Ureter (tissue), 1 donor: ENCODE measurements at places on chromosomes 7 and 10. TPM values are rescaled to one million over a fixed set of nuclear protein-coding genes. Genes with fewer than 3 reads are reported as not detected.

Gene CCL24
- total RNA-seq, result not detected

Gene CFAP70
- total RNA-seq, result 6.3 TPM

Gene COBL
- total RNA-seq, result 1.3 TPM

Gene LRRC17
- 5.2 TPM for total RNA-seq

Gene ENKUR
- not detected for total RNA-seq

Gene PON3
- total RNA-seq, result 5.5 TPM

Gene NODAL
- not detected for total RNA-seq

Gene PRSS58
- not detected for total RNA-seq

Gene INHBA
- 2.9 TPM for total RNA-seq

Gene DNAJC12
- total RNA-seq, result 1.8 TPM

Gene TMEM176B
- 32.7 TPM for total RNA-seq

Gene MALRD1
- 2.3 TPM for total RNA-seq

Gene FAM25C
- total RNA-seq, result not detected

GRCh38 chr10:132858121-132859081, 72.5 kb upstream of the NKX6-2 start:
- DNase-seq, result peak; percentile 37

DNA sequence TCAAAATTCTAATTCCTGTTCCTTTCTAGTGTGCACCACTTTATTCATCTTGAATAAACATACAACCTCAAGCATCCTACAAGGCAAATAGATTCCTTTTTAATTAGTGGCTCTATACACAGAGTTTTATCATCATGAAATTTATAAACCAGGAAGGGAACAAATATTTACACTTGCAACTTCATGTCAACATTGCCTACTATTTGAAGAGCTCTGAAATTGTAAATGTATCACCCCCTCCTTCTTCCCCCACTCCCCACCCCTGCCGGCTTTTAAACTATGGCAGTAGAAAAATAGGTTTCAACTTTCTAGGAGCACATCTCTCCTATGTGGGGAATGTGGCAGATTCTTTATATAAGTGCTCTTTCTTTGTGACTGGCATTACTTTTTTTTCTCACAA, 49.6 kb downstream of the KAT6B start:
- no peak for DNase-seq

GRCh38 chr10:132961420-132961786, 19.0 kb upstream of the CFAP46 start:
- DNase-seq, result no peak

GRCh38 chr10:52779541-52780390, 7.2 kb upstream of the MBL2 start:
- no peak for DNase-seq

GRCh38 chr7:124022551-124022950, 10.3 kb downstream of the TMEM229A start:
- no peak for DNase-seq

DNA sequence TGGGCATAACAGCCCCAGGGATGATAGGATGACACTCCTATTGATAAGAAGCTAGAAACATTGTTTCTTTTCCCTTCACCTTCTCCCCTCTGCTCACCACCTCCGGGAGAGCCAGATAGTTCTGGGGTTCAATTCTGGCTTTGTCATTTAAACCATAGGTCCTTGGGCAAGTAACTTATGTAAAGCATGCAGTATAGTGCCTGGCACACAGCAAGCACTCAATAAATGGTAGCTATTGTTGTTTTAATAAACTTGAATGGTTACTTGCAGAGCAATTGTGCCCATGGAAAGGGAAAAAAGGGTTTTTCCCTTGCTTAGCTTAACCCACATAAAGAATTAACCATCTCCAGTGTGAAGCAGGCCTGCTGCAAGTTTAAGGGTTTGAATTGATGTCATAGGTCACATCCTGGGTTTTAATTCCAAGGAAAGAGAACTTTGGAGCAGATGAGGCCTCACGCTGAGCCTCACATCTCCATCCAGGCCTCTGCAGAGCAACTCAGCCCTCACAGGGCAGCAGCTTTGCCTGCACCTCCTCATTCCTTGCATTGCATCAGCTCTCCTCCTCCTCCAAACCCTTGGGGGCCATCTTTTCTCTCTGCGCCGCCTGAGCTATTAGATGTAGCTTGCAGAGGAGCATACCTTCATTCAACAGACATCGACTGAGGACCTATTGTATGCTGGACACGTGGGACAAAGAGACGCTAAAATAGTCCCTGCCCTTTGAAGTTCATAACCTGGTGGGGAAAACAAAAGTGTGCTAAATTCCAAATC, 22.9 kb downstream of the ZNF775 start:
- no peak for DNase-seq

- no peak for DNase-seq
Measured at GRCh38 chr7:7228472-7228871, 46.1 kb downstream of the C1GALT1 start.

GRCh38 chr7:76272851-76273497, 29.5 kb upstream of the HSPB1 start:
- no peak for DNase-seq

GRCh38 chr7:249989-250388, 40.0 kb upstream of the FOXL3 start:
- DNase-seq, result no peak

- no peak for DNase-seq
Measured at GRCh38 chr7:209906-210305, 17.5 kb downstream of the FAM20C start.

GRCh38 chr7:123860848-123861247, 15.9 kb downstream of the HYAL4 start:
- DNase-seq, result no peak

GRCh38 chr7:70654979-70655378, 477.0 kb upstream of the GALNT17 start:
- DNase-seq, result no peak

- no peak for DNase-seq
Measured at GRCh38 chr7:1858435-1859265, 188.6 kb downstream of the ELFN1 start.

DNA sequence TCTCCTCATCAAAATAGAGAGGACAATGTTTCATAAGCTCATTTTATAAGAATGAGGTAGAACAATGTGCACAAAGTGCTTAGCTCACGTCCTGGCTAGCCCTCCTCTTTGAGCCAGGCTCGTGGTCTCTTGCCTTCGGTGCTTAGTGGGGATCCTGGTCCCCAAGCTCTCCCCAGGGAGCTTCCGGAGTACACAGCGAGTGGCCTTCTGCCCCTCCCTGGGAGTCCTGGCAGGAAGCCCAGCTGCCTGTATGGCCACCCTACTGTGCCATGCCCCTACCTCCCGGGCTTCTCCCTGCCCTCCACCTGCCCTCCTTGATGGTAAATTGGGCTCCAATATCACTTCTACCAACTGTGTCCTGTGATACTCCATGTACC, 868 bp downstream of the MYO1G start:
- no peak for DNase-seq

DNA sequence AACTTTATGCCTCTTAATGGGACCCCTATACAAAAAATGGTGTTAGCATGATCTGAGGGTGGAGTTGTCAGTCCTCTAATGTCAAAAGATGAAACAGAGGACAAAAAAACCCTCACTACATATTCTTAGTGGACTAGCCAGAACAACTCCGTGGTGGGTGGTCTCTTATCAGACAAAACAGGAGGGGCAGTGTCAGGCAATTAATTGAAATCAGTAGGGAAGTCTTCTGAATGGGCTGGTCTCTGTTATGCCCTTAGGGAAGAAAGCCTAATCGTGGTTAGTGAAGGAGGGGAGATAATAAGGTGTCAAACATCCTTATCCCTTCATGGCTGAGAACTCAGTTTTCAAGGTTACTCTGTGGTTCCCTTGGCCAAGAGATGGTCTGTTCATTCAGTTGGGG, 909.4 kb downstream of the GRID1 start:
- no peak for DNase-seq

GRCh38 chr10:121032460-121032859, 181.3 kb downstream of the WDR11 start:
- no peak for DNase-seq

DNA sequence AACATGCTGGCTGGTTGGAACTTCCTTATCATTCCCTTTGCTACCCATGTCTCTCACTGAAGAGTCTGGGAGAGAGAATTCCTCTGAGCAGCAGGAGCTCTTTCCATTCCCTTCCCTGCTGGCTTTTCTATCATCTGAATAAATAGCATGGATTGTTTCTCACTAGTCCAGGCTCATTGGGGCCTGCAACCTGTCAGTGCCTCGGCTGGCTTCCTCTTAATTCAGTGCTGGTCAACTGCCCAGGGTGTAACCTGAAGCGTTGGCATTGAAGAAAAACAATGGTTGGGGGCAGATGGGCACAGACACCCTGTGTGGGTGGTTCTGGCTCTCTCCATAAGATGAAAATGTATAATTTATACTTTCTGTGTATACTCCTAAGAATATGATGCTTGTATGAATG, 155.6 kb downstream of the ANLN start:
- no peak for DNase-seq

DNA sequence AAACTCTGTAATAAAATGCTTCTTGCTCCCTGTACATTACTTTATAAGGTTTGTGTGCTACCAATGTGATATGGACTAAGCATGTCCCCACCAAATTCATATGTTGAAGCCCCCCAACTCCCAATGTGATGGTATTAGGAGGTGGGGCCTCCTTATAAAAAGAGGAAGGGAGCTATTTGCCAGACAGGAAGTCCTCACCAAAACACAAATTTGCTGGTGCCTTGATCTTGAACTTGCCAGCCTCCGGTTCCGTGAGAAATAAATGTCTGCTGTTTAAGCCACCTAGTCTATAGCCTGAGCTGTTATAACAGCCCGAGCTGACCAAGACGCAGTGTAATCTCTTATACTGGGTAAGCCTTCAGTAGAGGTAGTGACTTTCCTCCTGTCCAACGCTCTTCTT, 114.5 kb downstream of the INHBA start:
- no peak for DNase-seq

DNA sequence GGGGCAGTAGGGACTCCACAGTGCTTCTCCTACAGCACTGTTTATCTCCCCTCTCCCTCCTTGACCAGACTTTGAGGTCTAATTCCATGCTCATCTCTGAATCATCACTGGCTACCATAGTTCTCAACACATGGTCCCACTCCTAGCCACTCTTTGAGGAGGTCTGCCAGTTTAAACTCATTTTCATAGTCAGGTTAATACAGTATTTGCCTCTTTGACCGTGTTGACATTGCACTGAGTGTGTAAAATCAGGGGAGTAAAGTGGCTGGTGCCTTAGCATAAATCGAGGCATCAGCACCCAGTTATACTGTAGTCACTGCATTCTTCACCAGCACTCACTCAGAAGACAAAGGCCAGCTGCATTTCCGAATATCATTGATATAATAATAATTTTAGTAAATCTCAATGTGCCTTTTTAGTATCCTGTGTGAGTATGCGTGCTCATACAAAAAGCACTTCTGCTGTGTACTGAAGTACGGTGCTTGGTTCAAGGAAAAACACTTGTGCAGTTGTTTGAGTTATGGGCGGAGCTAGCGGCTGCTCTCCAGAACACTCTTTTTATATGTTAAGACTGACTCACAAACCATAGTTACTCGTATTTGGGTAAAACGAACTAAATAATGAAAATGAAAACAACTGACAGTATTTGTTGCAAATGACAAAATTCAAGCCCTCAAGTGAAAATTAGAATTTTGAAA, 89.7 kb downstream of the GALNT11 start:
- DNase-seq, result no peak

DNA sequence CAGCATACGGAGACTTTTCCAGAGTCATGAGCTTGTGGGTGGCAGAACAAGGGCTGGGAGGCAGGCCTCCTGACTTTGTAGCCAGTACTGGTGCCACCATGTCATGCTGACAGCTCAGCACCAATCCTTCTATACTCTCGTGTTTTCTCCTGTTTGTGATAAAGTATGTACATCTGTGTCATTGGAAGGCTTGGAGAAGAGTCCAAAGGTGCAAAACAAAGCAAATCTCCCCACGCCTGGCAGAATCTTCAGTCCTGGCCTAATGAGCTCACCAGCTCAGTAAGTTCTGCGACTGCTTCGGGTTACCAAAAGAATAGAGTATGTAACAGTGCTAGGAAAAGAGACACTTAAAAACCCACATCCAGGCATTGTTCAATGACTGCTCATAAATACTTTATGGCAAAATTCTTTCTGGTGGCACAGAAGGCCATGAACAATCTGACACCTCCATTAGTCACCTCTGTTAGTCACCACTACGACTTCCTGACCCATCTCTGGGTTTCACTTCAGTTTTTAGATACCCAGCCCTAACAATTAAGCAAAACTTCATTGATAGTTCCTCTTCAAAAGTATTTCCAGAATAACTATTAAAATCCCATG, 24.5 kb downstream of the STEAP1 start:
- no peak for DNase-seq

DNA sequence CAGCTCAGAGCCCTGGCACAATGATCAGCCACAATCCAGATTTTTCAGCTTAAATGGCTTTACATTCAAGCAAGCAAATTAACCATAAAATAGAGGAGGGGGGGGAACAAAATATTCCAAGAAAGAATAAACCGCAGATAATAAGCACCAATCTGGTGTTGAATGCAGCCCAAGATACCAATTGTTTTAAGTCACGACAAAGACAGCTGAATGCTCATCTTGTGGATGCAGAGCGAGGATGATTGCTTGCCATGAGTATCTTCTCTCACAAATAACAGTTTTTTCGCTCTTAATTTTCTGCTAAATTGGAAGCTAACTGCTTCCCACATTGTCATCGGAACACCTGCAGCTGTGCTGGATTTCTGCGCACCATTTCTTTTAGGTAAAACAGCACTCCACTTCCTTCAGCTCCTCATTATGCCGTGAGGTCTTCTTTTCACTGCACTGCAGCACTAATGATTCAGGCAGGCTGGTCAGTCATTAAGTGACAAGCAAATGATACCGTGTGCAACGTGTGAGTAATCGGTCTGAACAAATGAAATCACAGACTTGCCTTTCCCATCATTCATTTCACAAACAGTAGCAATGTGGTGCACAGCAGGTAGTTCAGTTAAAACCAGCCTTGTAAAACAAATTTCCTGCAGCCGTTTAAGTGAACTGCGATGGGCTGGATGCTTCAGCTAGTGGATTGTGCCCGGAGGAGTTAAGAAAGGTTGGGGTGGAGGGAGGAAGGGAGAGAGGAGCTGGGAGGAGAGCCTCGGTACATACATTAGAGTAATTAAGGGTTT, 106.4 kb upstream of the CDCA7L start:
- DNase-seq, result no peak

- no peak for DNase-seq
Measured at GRCh38 chr7:38822549-38822948, 86.4 kb downstream of the VPS41 start.

- DNase-seq, result no peak
Measured at GRCh38 chr7:12222889-12223579, 11.9 kb downstream of the TMEM106B start.

- no peak for DNase-seq
Measured at GRCh38 chr10:88830643-88831268, 20.9 kb downstream of the ANKRD22 start.
